ENCODE measurements at places on chromosomes 5 and 9. TPM values are rescaled to one million over a fixed set of nuclear protein-coding genes. Genes with fewer than 3 reads are reported as not detected.

DNA sequence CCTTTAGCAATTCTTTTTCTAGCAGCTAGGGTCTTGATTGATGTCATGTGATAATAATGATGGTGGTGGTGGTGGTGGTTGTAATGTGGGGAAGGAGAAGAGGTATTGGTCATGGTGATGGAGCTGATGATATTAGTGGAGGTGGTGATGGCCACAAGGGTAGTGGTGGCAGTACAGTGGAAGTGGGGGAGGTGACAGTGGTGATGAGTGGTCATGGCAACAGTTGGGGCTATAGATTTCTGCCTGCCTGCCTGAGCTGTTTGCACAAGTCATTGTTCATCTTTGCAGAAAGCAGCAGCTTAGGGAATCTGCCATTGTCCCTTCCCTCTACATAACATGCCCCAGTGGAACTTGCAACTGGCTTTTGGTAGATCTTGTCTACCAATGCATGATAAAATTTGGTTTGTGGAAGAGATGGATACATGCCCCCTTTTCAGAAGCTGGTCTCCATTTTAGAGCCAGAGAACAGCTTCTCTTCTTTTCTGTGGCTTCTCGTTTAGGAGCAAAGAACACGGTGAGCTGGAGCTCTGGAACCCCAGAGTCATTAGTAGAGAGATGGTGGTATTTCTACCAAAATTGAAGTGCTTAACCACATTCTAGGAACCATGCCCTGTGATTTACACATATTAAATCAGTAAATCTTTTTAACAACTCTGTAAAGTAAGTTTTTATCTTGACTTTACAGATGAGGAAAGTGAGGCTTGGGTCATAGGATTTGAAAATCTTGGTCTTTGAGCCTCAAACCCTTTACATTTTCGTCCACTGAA is 100.3 kb downstream of the AOPEP start:
- DNase-seq: no peak

- no peak for DNase-seq
Observed at GRCh38 chr5:136439367-136439766, 74.0 kb upstream of the TRPC7 start.

DNA sequence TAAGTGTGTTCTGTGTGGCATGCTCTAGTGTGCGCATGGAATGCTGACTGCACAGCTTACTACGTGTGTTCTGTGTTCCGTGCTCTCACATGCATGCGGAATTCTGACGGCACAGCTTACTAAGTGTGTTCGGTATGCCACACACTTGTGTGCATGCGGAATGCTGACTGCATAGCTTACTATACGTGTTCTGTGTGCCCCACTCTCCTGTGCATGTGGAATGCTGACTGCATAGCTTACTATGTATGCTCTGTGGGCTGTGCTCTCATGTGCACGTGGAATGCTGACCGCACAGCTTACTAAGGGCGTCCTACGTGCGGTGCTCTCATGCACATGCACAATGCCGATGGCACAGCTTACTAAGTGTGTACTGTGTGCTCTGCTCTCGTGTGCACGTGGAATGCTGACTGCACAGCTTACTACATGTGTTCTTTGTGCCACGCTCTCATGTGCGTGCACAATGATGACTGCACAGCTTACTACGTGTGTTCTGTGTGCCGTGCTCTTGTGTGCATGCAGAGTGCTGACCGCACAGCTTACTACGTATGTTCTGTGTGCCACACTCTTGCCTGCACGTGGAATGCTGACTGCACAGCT is 548.9 kb downstream of the IRX1 start:
- no peak for DNase-seq

Gene BTNL3
- not detected for total RNA-seq

Gene NME5
- 0.50 TPM for total RNA-seq
